D341Med (cell line): ENCODE measurements at places on chromosomes 6 and 20.

- peak; percentile 64 for DNase-seq
Observed at GRCh38 chr6:143677891-143678791, at the start of gene PHACTR2. PHACTR2 (plus strand) TSS chr6:143677965; CDS start chr6:143678164, 199 bp downstream.

GRCh38 chr6:34984416-34984815 is 95.4 kb downstream of the ANKS1A start:
- DNase-seq, result no peak

- DNase-seq, result no peak
Observed at GRCh38 chr6:166244353-166245045, 63.7 kb downstream of the PRR18 start.

DNA sequence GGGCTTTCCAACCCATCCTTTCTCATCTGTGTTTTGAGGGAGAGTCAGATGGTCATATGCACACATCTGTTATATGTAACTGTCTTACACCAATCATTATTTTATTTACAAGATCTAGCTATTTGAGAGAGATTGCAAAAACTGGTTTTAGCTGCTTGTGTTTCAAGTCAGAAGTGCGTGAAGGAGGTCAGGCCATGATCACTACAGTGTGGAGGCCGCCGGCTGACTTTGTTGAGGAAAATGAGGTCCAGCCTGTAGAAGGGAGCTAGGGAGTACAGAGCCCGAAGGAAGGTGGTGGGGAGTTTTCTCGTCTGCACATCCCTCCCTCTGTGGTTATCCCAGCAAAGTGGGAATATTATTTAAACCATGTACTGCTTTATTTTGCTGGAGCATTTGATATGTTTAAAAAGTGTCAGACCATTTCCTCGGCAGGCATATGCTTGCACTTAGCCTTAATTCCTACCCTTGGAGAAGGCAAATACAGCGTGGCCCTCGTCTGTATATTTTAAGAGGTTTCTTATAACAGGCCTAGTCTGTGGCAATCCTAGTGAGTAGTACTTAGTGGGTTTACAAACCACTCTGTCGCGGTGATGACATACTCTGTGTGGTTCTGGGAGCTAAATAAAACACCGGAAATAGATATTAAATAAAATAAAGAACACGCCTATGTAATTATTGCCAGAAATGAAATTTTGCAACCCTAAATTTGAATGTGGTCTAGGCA is 95.6 kb downstream of the UST start:
- no peak for DNase-seq

DNA sequence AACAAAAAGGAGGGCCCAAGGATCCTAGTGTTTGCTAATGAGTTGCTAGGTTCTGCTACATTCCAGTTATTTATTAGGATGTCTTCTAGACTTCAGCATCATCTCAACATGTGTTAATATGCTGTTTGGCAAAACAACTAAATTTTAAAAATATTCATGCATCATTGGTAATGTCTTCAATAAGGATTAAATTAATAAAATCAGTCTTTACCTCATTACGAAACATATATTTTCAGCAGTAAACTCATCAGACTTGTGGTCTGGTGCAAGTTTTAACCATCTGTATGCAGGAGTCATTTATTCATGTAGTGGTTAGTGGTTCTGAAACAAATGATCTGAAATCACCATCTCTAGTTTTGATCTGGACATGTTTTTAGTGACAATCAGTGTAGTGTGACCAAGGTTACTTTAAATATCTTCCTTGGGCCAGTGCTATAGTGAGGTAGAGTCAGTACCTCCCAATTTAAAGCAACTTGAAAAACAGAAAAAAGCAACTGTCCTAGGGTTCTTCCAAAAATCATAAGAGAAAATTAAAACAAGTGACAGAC is 85.0 kb upstream of the KCNK16 start:
- DNase-seq, result no peak

GRCh38 chr6:143701349-143702234 is 23.8 kb downstream of the PHACTR2 start:
- DNase-seq, result no peak

DNA sequence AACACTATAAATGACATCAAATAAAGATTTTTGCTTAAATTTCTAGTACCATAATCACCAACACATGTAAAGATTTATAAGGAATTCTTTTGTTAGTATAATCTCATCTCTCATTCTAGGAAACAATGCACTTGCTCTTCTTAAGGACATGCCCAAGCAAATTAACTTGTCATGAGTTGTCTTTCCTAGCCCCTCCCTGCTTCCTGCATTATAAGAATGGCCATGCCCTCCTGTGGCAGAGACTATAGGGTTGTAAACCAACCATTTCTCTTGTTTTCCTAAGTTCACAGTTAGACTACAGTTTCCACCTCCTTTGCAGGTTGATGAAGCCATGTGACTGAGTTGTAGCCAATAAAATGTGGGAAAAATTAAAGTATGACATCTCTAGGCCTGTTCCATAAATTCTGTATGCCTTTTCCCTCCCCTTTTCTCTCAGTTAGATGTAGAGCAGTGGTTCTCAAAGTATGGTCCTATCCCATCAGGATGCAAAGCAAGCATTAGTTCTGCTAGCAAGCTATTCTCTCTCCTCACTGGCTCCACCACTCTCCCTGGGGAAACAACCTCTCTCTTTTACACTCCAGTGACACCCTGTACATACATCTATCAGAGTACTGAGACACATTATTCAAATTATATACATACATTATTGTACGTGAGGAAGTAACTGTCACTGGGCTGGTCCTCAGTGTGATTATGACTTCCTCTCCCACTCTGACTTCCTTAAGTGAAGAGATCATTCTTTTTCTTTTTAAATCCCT is 295.0 kb downstream of the PKHD1 start:
- no peak for DNase-seq
